Right forelimb (tissue), 1 donor: ENCODE measurements at places on chromosomes 3 and 15.
A peak's percentile ranks its signal among the peaks of the same experiment; 100 is the strongest.

DNA sequence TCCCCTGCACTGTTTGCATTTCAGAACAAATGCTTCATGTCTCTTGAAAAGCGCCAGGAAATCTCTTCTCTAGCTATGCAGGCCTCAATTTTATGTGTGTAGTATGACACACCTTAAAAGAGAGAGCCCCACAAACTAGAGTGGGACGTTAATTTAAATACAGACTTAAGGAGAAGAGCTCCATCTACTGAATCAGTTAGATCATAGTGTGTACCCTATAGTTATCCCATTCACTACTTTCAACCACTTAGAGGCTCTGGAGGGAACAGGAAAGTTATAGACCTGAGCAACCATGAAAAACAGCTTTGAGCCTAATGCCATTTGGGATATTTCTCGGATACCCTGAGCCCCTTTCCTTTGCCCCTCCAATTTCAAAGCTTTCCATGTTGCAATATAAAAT lies 153.7 kb downstream of the TIGIT start:
- no peak for DNase-seq

- no peak for DNase-seq
These were observed 610 bp upstream of the SATB1 start for GRCh38 chr3:18425641-18426257.

DNA sequence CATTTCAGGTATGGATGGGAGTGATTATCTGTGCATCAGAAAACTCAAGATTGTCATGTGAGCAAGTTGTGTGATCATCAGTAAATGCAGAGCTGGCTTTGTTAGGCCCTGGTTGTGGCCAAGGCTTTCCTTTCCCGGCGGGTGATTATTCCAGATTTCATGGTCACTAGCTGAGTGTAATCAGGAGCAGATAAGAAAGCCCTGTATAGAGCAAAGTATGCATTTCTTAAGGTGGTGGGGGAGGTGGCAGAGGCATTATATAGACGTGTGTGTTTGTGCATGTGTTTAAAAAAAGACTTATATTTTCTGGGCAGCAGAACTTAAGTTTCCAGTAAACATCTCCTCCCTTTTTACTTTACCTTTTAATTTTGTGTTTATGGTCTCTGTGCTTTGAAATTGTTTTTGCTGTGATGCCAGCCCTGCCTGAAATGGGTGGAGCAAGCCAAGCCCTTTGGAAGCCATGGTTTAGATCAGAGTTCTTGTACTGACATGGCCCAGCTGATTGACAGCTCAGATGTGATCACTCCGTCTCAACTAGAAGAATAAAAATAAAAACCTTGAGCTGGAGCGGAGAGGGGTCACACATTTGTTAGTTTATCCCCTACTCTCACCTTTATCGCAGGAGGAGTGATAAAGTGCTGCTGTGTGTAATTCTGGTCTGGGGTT lies 22.2 kb downstream of the SMAD3 start:
- no peak for DNase-seq

DNA sequence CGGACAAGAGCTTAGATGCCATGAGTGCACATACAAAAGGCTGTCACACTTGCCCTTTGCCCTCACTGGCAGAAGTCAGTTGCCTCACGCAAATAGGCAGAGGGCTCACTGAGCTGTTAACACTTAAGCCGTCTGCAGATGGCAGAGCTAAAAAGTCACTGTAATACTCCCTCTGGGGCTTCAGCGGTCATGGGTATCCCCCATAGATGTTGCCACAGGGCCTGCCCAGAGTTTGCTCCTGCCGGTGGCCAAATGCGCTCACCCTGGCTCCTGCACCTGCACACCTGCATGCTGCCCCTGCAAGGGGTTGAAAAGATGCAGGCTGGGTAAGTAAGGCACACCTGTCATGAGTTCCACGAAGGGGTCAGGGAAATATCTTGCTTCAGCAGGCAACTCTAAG lies 741.5 kb downstream of the EDEM1 start:
- no peak for DNase-seq

DNA sequence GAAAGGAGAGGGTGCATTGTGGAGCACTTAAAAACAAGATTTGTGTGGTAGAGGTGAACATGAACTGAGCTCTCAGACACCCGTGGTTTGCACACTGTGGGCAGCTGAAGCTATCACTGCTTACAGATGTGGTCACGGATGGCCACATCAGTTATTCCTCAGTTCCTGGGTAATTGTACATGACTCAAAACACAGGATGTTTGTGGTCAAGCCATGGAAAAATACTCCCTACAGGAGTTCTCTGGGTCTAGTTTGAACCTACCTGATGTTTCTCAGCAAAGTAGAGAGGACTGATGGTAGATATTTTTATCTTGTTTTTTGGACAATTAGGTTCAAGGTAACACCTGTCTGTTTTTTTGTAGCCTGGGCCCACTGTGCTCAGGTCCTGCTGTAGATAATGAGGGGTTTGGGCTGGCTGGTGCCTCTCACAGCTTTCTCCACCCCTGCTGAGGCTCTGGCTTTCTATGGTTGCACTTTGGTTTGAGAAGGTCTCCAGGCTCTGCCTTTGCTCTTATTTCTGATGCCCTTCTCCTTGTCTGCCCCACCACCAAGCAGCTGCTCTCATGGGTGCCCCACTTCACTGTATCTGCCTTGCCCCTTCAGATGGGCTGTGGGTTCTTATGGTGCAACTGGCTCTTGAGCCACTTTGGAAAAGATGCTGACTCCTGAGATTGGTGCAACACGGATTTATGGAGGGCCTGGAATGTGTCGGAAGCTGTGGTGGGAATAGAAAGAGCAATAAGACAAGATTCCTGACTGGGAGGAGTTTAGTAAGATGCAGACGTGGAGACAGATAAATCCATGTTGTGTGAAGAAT lies 40.1 kb downstream of the CDCP1 start:
- DNase-seq: no peak

DNA sequence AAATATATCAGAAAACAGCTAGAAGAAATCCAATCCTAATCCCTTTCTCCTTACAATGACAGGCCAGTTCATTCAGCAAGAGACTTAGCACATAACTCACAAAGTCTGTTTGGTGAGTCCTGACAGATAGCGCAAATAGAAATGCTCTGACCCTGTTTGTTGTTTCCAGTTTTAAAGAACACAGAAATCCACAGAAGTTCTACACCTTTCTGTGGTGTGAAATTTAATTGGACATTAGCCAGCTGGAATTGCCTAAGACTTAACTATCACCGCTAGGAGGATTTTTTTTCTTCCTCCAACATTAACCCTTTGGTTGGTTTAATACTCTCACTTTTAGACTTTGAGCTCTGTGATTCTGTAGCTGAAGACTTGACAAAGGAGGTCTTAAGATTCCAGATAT lies 30.8 kb downstream of the HDC start:
- no peak for DNase-seq

GRCh38 chr3:15295506-15295905 lies 36.9 kb downstream of the SH3BP5 start:
- DNase-seq: no peak

- DNase-seq: no peak
These were observed 106.9 kb downstream of the ULK4 start for GRCh38 chr3:41854956-41855355.

GRCh38 chr3:125003369-125003853 lies 52.4 kb downstream of the HEG1 start:
- DNase-seq: peak; percentile 61

DNA sequence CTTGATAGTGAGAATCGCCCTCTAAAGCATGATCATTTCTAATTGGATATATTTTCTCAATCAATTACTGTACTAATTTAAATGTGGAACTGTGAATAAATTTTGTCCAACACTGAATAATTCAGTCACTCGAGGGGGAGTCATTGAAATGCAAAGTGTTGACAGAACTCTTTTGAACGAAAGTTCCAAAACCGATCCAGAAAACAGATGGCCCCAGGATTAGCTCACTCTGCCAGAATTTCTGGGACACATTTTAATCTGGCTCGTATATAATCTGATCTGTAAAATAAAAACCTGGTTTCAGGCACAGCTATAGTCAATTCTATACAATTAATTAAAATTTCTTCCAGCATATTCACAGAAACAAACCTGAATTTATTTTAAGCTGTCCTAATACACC lies 580.4 kb downstream of the ROBO1 start:
- no peak for DNase-seq

DNA sequence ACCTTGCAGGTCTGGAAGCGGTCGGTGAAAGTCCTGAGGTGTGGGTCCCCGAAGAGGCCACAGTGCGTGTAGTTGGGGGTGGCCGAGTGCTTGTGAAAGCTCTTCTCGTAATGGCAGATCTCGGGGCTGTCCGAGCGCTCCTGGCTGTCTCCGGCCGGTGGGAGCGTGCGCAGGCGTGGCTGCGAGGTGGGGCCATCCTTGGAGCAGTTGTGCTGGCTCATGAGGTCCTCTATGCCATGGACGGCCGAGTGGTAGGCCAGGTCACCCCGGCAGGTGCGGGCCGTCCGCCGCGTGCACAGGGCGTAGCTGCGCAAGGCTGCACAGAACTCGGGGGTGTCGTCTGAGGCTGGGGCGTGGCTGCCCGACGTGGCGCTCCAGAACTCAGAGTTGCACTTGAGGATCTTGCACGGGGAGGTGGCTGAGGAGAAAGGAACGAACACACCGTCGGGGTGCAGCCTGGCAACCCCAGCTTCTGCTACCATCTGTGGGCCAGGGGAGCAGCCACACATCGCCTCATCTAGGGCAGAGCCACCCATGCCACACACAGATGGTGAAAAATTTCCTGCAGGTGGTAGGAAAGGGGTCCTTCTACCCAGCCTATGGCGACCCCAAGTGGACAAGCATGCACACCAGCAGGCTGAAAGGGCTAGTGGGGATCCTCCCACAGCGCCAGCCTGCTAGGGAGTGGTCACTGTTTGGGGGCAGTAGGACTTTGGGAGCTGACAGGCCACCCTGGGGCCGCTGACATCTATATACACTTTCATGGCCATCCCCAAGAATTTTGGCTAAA lies 36.7 kb downstream of the RGMA start:
- DNase-seq: no peak

DNA sequence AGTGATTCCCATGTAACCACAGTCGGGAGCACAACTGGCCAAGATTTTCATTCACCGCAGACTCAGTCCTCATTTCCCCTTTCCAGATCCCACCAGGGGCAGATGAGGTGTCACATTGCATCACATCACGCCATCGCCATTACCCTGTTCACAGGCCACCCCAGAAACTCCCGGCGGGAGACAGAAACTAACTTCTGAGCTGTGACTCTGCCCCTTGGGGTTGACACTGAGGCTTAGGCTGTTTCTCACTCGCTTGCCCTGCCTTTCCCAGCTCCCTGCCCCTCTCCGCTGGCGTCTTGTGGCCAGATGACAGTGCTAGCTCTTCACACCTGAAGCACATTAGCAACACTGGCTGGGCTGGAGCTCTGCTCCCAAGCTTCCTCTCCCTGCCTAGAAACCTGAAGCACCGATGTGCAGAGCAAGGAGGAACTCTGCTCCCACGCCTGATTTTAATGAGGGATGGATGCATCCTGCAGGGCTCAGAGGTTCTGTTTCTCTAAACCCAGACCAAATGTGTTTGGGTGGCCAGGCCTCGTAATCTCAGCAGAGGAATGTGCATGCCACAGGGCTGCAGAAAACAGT lies 88.8 kb upstream of the CTDSPL start:
- no peak for DNase-seq

- no peak for DNase-seq
These were observed 15.5 kb upstream of the THRB start for GRCh38 chr3:24510030-24510648.

- DNase-seq: no peak
These were observed 43.7 kb upstream of the TUBGCP5 start for GRCh38 chr15:23083115-23083514.

DNA sequence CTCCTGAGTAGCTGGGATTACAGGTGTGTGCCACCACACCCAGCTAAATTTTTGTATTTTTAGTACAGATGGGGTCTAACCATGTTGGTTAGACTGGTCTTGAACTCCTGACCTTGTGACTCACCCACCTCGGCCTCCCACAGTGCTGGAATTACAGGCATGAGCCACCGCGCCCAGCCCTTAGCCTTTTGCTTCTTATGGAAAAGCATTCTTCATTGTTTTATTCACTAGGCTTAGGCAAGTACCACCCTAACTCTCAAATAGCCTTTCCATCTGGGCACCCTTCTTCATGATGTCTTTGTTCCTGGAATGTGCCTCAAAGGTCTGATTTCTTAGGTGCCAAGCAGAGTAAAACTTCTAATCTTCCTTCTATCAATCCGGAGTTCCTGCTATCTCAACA lies 641.8 kb downstream of the FHIT start:
- no peak for DNase-seq
